ENCODE measurements at places on chromosomes 6 and 20.

- DNase-seq: peak; percentile 43
Observed at GRCh38 chr20:57698116-57698866, 11.5 kb downstream of the PMEPA1 start.

GRCh38 chr20:35284267-35284991 is at the start of gene EIF6:
Gene EIF6 (minus strand): TSS chr20:35284772. CDS start chr20:35284487, 285 bp downstream.
- peak; percentile 60 for DNase-seq

- DNase-seq: no peak
Observed at GRCh38 chr6:104566411-104566810, 293.3 kb downstream of the HACE1 start.

DNA sequence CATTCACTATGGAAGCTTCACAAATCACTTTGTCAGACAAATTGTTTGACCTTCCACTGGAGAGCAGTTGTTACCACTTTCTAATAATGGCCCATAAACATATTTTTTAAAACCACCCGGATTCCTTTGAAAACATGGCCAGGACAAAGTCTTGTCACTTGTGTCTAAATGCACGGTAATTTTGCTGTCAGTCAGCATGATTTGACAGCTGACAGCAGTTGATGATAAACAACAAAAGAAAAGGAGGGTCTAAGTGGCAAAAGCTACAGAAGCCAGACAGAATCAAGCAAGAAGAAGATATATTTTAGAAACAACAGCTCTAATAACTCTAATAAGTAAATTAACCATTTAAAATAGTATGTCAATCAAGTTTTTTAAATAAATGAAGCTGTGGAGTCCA is 27.7 kb upstream of the CARMIL1 start:
- DNase-seq: no peak

- DNase-seq: no peak
Observed at GRCh38 chr6:146056506-146056905, 27.6 kb downstream of the GRM1 start.

GRCh38 chr6:90466154-90466940 is 120.5 kb downstream of the MAP3K7 start:
- DNase-seq: no peak

DNA sequence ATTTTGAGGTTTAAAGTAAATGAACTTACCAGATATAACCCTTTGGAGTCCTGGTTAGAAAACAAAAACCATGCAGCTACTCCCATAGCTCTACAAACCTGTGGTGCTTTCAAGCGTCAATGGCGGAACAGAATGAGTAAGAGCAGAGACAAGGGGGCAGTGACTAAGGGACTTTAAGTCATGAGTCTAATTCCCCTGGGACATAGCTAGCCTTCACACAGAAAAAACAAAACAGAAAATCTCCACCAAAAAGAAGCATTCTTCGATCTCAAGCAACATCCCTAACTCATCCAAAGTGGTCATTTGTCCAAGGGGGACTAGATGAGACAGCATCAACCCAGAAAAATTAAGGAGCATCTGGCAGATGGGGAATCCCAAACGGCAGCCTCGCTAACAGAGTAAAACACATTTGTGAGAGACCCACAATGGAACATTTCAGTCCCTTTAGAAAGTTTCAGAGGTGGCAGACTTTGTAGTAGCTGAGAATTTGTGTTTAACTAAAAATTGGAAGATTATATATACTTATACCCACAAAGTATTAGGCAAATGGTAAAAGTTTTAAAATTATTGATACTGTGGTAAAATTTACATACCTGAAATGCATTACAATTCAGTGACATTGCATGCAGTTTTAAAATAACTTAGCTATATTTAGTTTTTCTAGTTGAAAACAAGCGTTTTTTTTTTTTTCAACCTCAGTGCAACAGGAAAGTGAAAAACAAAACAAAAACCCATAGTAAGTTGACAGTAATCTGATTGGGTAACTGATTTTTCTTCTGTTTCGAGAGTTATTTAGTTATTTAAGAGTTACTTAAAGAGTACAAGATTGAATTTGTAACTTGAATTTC is 67.5 kb downstream of the KCNQ5 start:
- no peak for DNase-seq
